T-helper 1 cell (primary cell): ENCODE measurements at places on chromosomes 3 and 15.

- no peak for DNase-seq
These were observed 269.4 kb upstream of the ROPN1 start for GRCh38 chr3:124261306-124261705.

- no peak for DNase-seq
These were observed 1.8 kb downstream of the SLC6A1 start for GRCh38 chr3:10994306-10994705.

DNA sequence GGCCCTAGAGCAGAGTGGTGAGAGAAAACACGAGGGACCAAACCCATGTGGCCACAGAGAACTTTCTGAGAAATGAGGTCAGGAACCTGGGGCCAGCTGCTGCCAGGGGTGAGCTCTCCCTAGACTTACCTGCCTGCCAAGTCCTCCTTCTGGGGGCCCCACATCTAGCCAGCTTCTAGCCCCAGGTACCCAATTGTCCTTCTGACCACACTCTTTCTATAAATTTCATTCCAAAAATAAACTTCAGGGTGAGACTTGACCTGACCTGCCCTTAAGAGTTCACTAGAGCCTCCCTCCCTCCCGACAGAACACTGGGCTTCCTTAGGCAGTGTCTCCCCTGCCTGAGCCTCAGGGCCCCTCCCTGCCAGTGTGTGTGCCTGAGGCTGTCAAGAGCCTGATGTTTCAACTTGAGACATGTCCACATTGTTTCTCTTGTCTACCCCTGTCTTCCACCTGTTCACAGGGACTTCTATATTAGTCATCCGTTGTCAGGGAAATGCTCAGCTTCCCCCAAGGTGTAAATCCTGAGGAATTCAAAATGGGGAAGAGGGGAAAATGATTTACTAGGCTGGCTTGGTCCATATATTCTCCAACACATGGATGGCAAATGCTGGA, 312.8 kb upstream of the TLE3 start:
- DNase-seq, result no peak

DNA sequence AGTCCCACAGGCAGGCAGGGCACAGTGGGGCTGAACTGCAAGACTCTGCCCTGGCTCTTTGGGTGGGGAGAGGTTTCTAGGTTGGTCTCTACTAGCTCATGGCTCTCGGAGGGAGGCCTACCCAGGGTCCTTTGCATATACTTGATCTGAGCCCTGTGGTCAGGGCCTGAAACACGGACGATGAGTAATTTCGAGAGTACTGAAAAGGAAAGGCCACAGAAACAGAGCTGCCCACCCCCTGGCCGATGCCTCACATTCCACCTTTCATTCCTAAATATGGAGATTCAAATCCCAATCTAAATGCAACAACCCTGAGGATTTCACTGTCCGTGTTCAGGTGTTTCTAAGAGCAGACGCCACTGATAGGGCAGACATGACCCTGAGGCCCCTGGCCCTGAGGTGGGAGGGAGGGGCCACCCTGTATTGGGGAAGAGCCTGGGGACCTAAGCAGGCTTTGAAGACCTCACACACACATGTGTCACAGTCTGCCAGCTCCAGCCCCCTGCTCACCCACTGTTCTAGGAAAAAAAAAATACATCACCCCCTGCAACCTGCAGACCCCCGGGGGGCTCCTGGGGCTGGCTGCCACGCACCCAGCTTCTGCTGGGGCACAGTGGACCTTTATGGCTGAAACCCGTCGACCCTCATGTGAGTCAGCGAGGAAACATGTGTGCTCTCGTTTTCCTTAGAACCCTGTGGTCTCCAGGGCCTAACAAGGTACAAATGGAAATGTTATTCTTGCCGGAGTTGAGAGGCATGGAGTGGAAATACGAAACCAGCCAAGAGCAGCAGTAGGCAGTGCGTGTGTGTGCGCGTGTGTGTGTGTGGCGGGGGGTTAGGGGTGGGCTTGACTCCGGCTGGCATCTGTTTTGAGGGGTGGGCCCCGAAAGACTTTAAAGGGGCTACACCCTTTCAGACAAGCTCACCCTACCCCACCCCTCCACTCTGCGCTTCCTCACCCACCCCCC, 112.7 kb downstream of the CHSY1 start:
- DNase-seq, result no peak

- DNase-seq, result no peak
These were observed 10.2 kb upstream of the FGF7 start for GRCh38 chr15:49412797-49413196.

DNA sequence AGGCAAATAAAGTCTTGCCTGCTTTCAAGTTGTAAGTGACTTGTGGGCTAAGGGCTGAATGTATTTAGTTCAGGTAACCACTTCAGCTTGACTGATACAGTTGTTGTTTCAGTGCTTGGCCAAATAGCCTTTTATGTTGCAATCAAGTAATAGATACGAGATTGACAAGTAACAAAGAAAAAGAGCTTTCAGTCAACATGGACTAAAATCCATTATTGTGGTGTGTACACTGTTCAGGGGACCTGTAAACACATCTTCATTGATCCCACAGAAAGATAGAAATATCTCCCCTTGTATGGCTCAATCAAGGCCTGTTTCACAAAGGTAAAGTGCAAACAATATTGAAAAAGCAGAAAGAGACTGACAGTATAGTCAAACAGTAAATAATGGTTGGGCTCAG, 224.8 kb upstream of the TMCO5A start:
- DNase-seq, result no peak

DNA sequence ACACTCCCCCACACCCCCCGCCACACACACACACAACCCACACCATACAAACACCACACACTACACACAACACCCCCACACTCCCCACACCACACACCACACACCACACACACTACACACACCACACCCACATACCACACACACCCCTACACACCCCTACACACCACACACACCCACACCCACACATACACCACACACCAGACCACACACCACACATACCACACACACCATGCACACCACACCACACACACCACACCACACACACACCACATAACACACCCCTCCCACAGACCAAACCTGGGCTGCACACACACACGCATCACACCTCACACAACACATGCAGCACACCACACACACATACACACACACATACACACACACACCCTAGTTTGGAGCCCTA, 1.8 kb upstream of the RASGRF1 start:
- DNase-seq, result no peak

DNA sequence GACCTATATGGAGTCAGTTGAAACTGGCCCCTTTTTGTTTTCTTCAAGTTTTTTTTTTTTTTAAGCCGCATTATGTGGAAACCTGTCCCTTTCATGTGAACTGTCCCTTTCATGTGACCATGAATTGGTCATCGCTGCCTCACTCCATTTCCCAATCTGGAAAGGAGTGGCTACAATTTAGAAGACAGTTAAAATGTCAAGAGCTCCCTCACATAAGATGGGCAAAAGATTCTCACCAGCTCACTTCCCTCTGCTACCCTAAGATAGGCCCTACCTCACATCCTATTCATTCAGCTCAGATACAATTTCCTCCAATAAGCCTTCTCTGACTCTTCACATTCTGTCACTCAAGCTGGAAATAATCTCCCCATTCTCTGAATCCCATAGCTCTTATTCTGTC, 111.3 kb upstream of the BCL6 start:
- DNase-seq, result no peak

DNA sequence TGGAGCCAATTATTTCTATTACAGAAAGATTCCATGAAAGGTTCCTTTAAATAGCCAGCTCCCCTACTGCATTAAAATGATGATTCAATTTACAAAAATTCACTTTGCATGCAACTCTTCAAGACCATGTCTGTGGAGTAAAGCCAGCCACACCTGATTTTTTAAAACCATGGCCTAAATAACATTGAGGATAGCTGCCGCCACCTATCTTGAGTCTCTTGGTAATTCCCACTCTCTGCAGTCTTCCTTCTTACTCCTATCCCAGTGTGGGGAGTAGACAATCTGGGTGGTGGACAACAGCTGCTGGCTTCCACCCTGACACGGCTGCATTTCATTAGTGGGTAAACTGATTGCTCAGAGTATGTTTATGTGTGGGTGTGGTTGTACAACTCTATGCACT, 10.7 kb downstream of the LRTM1 start:
- DNase-seq, result no peak

DNA sequence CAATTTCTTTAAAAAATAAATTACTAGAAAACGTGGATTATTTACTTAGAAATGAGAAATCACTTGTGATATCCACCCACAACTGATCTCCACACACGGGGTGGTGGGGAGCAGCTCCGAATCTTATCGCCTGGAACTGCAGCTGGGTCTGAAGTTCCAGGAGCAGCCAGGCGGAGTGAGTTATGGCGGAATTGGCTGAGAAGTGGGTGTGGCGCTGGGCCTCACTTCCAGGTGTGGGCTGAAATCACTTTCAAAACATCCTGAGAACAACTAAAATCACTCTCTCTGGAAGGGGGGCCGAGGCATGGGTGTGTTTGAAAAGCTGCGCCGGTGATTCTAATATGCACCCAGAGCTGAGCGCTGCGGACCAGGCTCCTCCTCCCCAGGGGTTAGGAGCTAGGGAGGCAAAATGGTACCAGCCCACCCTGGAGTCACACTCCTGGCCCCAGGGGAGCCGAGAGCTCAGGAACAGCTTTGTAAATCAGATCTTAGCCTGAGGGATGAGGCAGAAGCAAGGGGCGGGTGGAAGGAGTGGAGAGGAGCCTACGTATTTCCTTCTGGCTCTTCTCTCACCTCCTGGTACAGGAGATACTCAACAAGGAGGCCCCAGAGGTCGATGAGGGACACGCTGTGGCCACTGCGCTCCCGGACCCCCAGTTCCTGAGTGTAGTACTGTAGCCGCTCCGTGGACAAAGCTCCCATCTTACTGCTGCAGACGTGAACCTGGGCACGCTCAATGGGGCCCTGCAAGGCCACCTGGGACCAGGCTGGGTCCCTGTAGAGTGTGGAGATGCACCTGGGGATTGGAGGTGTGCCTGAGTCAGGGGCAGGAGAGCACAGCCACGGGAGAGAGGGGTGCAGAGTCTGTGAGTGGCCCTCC, 9.6 kb downstream of the PLA2G4F start:
- no peak for DNase-seq

DNA sequence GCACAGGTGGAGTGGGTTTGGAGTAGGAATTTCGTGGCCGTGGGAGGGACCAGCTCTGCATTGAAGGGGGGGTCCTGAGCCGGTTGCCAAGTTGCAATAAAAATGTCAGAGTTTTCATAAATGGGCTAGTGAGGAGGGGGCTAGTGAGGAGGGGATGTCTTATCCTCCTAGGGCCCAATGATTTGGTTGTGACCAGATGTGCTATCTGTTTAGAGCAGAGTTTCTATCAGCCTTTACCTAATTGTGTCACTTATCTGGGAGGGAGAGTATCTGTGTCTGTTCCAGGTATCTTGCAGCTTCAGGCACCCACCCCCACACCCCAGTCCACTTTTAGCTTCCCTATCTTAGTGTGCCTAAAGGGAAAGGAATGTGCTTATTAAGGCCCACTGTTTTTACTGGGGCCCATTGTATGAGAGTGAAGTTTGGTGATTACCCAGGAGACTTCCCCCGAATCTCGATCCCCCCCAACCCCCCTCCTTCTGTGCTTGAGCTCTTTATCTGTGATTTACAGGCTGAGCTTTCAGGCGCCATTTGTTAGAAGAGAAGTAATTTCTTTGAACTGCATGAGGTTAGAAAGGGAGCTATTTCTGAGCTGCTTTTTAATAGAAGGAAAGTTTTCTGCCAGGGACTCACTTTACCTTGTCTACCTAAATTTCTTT, 42.6 kb downstream of the PPCDC start:
- no peak for DNase-seq

DNA sequence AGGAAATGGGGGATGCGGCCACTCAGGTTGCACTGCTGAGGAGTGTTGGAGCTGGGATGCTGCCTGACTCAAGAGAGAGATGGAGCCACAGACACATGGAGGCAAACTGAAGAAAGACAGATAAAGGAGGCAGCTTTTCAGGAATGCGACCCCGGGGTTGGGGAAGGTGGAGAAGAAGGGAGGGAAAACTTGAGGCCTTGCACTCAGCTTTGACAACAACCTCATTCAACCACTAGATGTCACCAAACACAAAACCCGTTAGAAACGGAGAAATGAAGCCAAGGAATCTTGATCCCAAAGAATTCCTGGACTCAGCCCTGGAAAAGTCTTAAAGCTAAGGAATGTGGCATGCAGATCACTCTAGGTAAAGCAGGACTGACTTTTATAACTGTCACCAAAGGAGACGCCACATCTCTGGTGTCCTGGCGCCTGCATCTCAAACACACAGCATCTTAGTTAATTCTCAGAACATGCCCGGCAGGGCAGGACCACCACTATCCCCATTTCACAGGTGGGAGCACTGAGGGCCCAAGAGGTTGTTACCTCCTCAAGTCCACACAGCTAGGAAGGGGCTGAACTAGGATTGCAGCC, 59.6 kb upstream of the LMCD1 start:
- no peak for DNase-seq

- no peak for DNase-seq
These were observed at the start of gene GABRA5 for GRCh38 chr15:26866298-26867199. GABRA5 (plus strand) TSS chr15:26867062; CDS start chr15:26869249, 2,187 bp downstream.

DNA sequence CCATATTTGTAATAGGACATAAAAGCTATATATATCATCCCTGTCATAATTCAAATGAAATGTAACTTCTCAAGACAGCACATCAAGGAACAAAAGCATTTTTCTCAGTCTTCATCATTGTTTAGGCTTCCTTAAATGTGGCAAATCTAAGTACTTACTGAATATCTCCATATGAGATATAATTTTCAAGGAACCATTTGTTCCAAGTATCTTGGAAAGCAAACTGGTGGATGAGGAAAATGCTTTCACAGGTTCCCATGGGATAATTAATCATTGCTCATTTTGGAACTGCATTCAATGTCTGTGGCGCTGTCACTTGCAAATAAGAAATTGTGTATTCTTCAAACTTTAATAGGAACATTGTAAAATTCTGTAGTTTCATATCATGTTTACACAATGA, 52.6 kb upstream of the ZNF385D start:
- no peak for DNase-seq

- no peak for DNase-seq
These were observed 91.9 kb downstream of the EPHB1 start for GRCh38 chr3:134886991-134887390.

GRCh38 chr3:98964784-98965183, 63.3 kb upstream of the DCBLD2 start:
- DNase-seq, result no peak

- DNase-seq, result no peak
These were observed 209.6 kb upstream of the PLSCR5 start for GRCh38 chr3:146814601-146815315.

- DNase-seq, result no peak
These were observed 10.2 kb downstream of the RASL12 start for GRCh38 chr15:65057549-65057940.
